ENCODE measurements at places on chromosomes 12 and 14. TPM values are rescaled to one million over a fixed set of nuclear protein-coding genes. Genes with fewer than 3 reads are reported as not detected.

DNA sequence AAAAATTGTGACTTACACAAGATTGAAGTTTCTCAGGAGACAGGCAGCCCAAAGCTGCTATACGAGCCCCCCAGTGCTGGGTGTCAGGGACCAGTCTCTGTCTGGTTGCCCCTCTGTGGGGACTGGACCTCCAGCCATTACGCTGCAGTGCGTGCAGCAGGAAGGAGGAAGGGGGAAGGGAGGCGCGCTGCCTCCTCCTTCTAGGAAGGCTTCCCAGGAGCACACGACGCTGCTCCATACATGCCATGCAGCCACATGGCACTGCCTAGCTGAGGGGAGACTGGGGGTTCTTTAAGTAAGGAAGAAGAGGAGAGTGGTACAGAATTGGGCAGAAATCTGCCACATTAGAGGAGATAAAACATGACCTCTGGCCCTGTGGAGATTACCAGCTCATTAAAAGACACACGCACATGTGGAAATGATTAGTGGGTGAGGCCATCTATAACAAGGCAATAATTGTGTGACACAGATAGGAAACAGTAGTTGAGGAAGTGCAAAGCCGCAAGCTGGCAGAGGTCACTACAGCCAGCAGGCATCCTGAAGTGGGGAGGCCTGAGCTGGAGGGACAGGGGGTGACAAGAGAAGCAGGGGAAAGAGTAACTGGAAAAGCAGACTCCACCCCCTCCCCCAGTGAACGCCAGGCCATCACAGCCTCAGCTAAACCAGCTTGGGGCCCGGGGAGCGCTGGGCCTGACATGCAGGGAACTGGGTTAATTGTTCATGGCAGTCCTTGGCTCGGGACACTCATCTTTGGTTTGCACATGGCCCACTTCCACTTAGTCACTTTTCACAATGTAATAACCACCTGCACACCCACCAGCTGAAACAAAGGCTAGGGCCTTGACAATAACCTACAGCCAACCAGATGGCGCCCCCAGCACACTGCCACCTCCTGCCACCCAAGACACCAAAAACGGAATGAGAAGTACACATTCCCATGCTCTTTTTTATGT is 39.6 kb downstream of the CCDC88C start:
- no peak for DNase-seq

PPP1R13B gene
- total RNA-seq: 31.9 TPM

L2HGDH gene
- total RNA-seq: 4.0 TPM

MIP gene
- total RNA-seq: not detected

- DNase-seq: no peak
These were observed 50.1 kb upstream of the OR5AU1 start for GRCh38 chr14:21205678-21206581.

- no peak for DNase-seq
These were observed 289.1 kb upstream of the TMTC1 start for GRCh38 chr12:30072824-30073223.

DNA sequence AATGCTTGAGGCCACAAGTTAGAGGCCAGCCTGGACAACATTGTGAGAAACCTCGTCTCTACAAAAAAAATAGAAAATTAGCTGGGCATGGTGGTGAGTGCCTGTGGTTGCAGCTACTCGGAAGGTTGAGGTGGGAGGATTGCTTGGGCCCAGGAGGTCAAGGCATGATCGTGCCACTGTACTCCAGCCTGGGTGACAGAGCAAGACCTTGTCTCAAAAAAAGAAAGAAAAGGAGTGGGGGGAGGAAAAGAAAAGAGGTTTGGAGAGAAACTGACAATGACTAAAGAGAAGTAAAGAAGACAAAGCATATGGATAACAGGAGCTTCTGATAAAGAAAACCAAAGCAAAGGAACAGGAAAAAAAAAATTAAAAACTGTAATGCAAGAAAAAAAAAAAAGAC is 37.4 kb upstream of the SELPLG start:
- DNase-seq: no peak

DNA sequence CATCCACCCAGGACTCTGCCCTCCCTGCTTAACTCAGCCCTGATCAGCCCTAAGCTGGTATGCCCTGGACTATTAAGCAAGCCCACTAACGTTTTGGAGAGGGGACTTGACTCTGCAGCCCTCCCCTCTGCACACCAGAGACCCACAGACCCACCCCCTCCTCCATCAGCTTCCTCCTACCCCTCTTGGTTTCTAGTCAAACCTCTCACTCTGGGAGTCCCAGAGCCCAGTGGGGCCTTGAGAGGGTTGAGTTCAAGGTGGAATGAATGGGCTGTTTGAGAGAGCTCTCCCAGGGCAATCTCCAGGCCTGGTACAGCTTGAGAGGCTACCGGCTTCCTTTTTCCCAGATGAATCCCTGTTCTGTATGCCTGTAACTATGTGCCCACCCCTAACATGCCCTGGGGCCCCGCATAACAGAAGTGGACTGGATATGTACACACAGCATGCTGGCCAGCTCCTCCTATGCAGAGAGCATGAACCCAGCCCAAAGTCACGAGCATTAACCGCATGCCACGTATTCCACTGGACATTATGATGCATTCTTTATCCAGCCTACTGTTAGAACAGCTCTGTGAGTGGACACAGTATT is 43.6 kb downstream of the IRF2BPL start:
- no peak for DNase-seq

GRCh38 chr12:28568118-28568517 is 377.9 kb downstream of the CCDC91 start:
- DNase-seq: no peak

FOXG1 gene
- total RNA-seq: not detected

DNA sequence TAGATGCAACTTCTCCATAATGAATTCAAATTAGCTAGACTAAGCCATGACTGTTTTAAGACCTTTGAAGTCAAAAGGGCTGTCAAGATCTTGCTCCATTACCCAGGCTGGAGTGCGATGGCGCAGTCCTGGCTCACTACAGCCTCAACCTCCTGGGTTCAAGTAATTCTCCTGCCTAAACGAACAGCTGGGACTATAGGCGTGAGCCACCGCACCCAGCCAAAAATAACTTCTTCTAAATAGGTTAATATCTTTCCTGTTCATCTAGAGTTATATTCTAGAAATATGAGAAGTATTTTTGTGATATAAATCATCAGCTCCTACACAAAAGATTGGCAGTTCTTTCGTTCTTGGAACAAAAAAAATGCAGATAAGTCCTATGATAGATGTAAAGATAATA is 39.6 kb upstream of the SOS2 start:
- DNase-seq: no peak

DNA sequence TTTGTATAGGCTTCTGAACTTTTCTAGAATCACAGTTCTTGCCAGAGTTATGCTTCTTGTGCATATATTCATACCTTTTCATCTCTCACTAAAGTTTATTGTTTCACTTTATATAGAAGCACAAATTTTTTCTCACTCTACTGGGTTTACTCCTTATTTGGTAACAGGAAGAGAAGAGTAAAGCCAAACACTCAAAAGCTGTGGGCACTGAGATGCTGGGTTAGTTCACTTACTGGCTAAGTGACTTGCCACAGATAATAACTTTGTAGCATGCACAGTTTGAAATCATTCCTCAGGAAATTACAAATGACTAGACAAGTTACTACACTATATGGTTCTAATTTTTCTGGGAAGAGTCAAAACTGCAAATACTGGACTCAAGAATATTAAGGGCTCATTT is 7.8 kb downstream of the HIGD1C start:
- DNase-seq: no peak

- no peak for DNase-seq
These were observed 193.0 kb downstream of the SYT1 start for GRCh38 chr12:79057540-79057939.

FOXM1 gene
- total RNA-seq: 1.1 TPM

GRCh38 chr12:12445165-12445881 is 88.4 kb downstream of the BORCS5 start:
- no peak for DNase-seq

AP1G2 gene
- 326 TPM for total RNA-seq

DNA sequence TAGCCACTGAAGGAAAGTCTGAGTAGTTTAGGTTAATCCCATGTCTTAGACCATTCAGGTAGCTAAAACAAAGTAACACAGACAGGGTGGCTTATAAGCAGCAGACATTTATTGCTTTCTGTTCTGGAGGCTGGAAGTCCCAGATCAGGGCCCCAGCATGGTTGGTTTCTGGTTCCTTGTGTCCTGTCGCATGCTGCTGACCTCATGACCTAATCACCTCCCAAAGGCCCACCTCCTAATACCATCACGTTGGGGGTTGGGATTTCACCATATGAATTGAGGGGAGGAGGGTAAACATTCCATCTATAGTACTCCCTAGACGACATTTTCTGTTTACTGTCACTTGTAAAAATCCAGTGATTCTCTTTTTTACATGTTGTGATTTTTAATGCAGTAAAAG is 148.6 kb downstream of the FBXL14 start:
- DNase-seq: no peak

DNA sequence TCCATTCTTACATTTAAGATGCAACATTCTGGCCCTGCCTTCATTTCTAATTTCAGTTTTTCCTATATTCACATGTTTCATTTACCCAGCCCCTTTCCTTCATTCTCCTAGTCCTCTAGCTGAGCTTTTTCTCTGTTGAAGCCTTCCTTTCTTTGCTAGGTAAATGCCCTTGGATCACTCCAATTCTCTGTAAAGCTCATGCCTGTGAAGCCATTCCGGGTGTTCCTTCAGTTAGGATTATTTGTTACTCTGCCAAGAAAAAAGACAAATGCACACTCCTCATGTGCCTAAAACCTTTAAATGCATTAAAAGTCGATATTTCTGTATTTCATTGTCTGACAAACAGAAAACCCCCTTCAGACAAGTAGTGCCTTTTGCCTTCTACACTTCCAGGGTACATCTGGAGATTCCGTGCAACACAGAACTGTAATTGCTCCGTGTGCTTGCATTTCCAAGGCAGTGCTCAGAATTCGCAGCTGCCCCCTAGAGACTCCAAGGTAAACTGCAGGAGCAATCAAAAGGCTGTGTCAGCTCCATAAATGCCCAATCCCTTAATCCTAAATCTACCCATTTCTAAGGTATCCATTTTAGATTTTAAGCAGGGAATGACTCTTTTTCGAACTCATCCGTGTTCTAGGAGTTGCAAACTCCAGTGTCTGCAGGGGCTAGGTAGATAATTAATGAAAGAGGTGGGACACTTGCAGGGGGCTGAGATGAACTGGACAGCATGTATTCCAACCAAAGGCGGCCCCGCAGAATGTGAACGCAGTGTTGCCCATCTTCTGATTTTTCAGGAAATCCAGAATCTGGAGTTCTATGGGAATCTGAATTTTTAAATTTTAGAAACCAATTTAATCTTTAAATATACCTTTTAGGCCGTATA is 320.2 kb downstream of the GRIN2B start:
- no peak for DNase-seq

DNA sequence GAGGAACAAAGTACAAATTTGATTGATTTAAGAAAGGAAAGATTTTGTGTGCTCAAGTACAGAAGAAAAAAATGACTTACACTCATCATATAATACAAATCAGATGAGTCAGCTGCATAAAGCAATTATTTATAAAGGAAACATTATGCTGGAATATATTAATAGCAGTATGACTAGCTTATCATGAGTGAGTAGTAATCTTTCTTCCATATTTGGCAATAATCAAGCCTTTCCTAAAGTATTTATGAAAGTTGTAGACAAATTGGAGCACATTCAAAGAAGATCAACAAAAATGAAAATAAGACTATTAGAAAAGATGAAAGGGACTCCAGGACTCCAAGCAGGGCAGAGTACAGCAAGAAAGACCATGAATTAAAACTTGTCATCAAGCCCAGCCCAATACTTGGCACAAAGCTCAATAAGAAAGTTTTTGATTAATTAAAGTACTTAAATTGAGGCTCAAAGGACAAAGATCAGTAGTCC is 32.8 kb downstream of the CCER1 start:
- no peak for DNase-seq

GRCh38 chr14:104184911-104185499 is 46.6 kb downstream of the KIF26A start:
- DNase-seq: no peak

OTOGL gene
- total RNA-seq: not detected

FICD gene
- 5.2 TPM for total RNA-seq

DNA sequence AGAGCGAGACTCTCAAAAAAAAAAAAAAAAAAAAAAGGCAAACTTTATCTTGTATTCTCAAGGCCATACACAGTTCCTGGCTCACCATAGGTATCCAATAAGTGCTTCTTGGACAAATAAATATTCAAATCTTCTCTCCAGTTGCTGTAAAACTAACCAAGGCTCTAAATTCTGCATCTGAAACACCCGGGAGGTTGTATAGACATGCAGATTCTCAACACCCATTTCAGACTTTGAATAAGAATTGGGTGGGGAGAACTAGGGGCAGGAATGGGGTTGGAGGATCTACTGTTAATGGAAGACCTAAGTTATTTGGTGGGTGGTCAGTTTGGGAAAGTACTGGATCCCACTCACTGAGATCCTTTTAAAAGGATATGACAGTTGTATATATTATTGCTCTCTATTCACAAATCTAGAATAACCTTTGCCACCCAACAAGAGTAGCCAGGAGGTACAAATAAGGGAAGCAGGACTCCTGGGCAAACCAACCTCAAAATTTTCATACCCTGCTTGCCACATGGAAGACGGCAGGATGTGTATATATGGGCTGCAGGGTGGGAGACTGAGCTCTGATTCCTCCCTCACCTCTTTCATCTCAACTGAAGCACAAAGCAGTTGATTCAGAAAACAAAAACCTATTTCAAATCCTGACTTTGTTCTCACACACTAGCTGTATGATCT is 879 bp downstream of the GDF3 start:
- no peak for DNase-seq

- no peak for DNase-seq
These were observed 84.7 kb downstream of the PTPRO start for GRCh38 chr12:15407025-15407424.

CMKLR1 gene
- 0.85 TPM for total RNA-seq

DCTN2 gene
- 81.9 TPM for total RNA-seq

DNA sequence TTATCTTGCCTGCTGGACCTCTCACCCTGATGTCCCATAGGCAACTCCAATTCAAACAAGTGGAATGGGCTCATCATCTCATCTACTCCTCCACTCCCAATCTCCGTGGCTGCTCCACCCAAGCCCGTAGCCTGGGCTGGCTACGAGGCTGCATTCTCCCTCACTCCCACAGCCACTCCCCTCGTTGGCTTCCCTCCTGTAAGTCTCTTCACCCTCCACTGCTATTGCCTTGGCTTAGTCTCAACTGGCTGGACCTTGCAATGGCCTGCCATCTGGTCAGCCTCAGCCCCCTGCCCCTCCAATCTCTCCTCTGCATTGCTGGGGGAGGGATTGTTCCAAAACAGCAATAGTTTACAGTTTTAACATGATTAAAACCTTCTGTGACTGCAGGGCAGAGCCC is 44.4 kb upstream of the PELI2 start:
- no peak for DNase-seq

SERPINA1 gene
- total RNA-seq: 7.6 TPM
